ENCODE measurements at places on chromosomes 11 and 22.

DNA sequence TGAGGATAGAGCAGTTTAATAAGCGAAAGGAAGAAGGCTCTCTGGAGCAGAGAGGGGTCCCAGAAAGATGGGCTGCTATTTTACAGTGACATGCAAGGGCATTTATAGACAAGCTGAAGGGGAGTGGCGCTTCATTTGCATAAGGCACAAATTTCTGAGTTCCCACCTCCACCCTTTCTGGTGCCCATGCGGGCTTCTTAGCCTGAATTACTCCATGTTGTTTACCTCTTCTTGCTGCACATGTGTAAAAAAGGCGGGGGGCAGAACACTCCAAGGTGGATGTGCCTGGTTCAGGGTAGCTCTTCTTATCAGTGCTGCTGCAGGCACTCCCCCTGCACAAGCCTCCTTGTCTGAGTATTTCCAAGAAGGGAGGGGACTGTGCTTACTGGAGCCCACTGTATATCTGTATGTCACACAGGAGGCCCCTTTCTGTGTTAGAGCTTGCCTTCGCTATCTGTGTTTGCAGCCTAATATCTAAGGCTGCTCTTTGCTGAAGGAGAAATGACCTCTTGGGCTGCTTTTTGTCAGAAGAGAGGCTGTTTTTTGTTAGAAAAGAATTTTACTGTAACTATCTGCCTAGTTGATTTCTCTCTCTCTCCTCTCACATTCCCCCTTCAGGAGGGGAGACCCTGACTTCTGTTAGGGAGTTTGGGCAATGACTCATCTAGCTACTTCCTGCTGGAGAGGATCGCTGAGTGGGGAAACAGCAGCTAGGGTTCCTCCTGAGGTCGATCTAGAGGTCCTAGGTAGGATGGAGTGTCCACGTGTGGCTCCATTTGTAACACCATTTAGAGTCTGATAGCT is 1057.0 kb upstream of the CNTN5 start:
- DNase-seq, result no peak

- DNase-seq, result no peak
Measured at GRCh38 chr11:123475469-123475868, 45.4 kb downstream of the GRAMD1B start.

DNA sequence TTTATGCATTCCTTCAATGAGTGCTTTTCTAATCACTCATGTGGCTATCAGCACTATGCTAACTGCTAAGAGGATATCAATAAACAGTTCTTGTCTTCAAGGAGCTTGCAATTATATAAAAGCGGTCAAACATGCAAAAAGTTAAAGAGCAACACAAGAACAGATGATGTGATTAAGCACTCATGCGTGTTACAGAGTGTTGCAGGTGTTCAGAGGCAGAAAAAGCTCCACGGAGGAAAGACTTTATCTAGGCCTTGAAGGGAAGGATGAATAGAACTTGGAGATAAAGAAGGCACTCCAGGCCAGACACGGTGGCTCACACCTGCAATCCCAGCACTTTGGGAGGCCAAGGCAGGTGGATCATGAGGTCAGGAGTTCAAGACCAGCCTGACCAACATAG is 13.6 kb downstream of the CD3E start:
- DNase-seq, result no peak

DNA sequence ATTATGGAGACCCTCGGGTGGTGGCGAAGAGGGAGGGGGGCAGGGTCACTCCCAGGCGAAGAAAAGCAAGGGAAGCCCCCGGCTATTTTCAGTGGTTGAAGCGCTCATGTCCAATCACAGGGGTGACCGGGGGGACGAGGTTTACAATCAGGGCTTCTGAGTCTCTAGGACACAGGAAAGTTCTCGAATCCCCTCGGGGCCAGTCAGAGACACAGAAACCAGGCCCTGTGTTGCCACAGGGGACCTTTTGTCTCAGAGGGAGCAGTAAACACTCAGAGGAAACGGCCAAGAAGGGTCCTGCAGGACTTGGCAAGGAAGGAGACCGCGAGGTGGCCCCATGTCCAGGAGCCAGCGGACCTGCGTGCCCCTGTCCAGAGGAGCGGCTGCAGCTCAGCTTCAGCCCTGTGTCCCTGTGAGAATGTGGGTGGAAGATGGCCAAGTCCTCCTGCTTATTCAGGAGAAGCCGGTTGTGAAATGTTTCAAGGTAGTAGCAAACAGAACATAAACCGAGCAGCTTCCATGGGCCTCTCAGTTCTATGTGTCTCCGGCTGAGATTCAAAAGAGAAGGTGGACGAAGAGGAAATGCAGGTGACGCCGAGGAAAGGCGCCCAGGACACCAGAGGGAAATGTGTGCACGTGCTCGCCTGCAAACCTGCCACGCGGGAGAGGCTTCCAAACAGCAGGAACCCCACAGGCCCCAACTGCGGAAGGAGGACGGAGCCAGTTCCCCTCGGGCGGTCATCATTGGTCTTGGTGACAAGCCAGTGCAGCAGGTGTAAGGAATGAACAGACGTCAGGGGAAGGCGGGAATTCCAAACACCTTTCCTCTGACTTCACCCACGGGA is 357.6 kb downstream of the BRD1 start:
- no peak for DNase-seq

- no peak for DNase-seq
Measured at GRCh38 chr11:35675901-35676610, 13.5 kb downstream of the TRIM44 start.

DNA sequence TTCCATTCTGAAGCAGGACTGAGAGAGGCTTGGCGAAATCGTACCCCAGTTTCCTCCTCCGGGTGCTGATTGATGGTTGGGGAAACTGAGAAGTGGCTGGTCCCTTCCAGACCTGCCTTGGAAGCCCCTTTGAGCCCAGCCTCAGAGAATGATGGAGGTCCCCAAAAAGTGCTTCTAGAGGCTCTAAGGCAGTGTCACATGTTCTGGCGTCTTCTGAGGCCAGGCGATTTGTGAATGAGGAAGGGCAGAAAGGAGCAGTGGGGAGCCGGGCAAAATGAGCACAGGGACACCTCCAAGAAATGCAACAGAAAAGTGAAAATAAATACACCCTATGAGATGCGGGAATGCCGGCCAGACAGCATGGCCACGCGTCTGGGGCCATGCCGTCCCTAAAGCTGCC is 1.0 kb upstream of the LIF start:
- DNase-seq, result no peak

DNA sequence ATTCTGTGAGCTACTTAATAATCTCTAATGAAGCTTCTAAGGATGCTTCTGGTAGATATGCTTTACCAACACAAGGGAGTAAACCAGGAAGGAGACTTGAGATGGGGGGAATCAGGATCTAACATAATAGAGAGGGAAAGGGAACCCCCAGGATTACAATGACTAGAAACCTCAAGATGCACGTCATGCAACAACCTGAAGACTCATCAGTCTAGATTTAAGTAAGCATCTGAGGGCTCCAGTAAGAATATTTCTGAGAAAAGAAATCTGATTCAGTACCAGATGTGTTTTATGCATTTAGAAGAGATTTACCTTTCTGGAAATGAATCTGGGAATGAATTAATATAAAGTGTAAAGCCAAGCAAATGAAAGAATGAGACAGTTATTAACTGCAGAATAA is 15.2 kb downstream of the KDM4D start:
- no peak for DNase-seq

- no peak for DNase-seq
Measured at GRCh38 chr11:841981-842369, 354 bp downstream of the POLR2L start.

GRCh38 chr22:43431808-43432554 is 20.2 kb downstream of the MPPED1 start:
- DNase-seq, result no peak

DNA sequence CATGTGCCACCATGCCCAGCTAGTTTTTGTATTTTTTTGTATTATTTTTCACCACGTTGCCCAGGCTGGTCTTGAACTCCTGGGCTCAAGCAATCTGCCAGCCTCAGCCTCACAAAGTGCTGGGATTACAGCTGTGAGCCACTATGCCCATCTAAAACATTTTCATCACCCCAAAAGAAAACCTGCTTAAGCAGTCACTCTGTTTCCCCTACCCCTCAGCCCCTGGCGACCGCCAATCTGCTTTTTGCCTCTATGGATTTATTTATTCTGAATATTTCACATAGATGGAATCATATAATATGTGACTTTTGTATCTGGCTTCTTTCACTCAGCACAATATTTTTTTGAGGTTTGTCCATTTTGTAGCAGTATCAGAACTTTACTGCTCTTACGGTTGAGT is 18.6 kb upstream of the P2RY2 start:
- no peak for DNase-seq

DNA sequence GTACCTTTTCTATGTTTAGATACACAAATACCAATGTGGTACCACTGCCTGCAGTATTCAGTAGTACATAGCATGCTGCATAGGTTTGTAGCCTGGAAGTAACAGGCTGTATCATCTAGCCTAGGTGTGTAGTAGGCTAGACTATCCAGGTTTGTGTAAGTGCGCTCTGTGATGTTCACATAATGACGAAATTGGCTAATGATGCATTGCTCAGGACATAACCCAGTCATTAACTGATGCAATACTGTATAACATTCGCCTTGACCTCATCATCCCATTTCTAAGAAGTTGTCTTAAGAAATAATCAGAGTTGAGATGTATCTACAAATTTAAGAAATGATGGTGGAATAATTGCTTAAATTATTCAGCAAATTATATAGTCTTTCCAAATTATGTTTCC is 116.0 kb upstream of the TIMP3 start:
- DNase-seq, result no peak

DNA sequence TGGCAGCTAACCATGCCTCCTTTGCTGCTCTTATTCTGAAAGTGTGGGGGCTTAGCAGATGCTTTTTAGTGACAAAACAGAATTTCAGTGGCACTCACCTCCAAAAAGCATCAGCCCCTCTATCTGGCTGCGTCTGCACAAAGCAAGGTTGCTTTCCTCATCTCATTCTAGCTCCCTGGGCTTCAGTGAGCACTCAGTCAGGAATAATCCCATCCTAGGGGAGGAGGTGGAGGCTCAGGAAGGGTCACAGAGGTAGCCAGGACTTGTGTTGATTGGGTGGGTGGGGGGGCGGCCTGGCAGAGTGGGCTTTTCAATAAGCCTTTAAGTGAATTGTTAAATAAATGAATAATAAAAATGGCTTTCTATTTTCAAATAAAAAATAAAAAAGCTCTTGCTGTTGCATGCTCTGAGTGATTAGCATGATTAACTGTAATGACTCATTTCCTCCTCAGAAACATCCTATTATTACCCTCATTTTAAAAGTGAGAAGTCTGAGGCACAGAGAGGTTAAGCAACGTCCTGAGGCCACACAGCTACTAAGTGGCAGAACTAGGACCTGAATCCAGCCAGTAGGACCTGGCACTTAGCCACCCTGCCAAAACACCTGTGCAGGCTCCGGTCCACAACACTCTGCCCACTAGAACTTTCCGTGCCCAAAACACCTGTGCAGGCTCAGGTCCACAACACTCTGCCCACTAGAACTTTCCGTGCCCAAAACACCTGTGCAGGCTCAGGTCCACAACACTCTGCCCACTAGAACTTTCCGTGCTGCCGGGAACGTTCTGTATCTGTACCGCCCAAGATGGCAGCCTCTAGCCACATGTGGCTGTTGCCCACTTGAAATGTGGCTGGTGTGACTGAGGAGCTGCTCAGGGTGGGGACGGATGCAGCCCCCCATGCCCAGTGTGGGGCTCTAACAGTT is 5.5 kb downstream of the B3GAT1 start:
- no peak for DNase-seq

- no peak for DNase-seq
Measured at GRCh38 chr11:115716601-115717529, 212.7 kb upstream of the CADM1 start.

DNA sequence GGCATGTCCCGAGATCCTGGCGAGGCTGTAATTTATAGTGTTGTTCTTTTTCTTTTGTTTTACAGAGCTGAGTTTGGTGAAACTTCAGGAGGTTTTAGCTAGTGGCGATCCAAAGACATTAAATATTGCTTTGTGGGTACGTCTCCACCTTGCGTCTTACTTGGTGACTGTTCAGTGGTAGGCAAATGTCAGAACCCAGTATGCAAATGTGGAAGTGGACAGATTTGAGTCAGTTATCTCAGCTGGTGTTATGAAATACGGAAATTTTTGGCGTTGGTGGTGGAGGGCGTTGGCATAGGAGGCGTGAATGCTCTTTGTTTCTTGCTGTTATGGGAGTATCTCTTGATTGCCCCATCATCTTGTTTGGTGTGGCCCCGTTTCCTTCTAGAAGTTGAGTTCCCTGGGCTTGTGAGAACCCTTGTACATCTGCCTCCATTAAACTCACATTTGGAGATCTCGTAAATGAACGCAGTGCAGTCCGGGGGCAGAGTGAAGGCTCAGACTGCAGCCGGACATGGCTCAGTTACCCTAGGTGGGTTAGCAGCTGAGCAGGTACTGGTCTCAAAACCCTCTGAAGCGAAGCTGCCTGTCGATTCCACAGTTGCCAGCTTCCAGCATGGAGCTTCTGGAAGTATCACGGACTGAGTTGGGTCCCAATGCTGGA is 39.9 kb downstream of the PTPRJ start:
- peak; percentile 67 for DNase-seq

- no peak for DNase-seq
Measured at GRCh38 chr11:57312511-57313021, 12.2 kb downstream of the TNKS1BP1 start.

GRCh38 chr11:96694338-96694737 is 304.5 kb downstream of the JRKL start:
- no peak for DNase-seq

DNA sequence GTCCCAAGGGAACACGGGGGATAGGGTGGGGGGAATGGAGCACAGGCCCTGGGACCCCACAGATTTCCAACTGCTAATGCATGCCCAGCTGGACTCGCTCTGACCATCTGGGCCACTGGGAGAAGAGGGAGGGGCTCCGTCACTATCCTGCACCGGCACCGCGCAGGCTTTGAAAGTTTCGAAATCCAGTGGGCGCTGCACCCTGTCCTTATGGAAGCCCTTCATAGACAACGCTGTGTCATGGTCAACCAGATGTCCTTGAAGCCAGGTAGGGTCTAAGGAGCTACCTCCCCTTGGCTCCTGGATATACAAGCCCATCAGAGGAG is 30.1 kb downstream of the LRRC10B start:
- no peak for DNase-seq

DNA sequence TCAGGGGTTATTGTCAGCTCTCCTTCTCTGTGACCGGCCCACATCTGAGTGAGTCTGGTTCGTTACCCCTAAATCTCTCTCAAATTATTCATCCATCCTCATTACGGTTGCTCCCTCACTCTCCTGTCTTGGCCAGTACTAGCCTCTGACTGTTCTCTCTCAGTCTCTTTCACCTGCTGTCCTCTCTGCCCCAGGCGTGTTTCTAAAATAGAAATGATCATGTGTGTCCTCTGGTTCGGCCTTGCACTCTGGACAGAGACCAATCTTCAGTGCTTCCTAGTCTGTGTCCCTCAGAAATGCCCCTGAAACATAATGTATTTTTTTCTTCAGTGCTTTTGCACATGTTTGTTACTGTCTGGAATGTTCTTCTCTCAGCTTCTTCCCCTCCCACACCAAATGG is 4.9 kb downstream of the PSMD13 start:
- no peak for DNase-seq

- DNase-seq, result no peak
Measured at GRCh38 chr11:134794192-134794591, 382.1 kb upstream of the B3GAT1 start.

DNA sequence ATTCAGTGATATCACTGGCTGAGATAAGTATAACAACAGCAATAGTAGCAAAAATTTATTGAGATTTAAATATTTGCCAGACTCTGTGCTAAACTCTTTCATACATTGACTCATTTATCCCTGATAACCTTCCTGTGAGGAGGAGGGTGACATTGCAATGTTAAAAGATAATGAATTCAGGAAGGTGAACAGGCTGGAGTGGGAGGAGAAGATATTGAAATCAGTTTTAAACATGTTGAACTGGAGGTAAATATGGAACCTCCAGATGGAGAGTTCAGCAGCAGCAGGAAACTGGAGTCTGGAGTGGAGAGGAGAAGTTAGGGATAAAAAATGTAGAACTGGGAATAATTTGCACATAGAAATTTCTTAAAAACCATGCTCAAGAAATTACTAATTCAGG is 142.0 kb upstream of the FAT3 start:
- no peak for DNase-seq

Measured in CD4-positive, alpha-beta T cell treated with Interleukin-12 subunit alpha and Interleukin-12 subunit beta, for 1 hour (primary cell).